ENCODE measurements at places on chromosomes 5 and 9.
A peak's percentile ranks its signal among the peaks of the same experiment; 100 is the strongest.

DNA sequence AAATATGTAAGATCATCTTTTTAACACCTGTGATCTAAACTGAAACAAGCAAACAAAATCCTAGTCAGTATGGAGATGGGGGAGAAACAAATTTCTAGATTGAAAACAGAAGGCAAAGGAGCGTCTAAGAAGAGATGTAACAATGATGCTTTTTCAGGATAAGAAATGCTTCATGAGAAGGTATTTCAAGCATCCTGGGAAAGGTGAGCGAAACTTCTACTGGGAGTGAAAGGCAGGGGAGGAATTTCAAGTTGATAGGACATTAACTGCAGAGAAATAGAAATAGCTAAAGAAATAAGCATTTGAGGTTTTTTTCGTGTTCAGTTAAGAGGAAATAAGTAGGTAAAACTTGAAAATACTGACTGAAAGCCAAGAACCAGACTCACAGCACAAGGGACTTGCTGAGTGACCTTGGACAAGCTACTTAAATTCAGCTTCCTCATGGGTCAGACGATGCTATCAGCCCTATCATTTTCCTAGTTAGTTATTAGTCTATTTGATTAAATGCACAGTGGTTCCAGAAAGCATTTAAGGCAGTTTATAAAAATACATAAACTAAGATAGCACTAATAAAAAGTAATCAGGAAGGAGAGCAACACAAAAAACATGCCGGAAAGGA lies 406.3 kb downstream of the PDE4D start:
- DNase-seq, result no peak

- no peak for DNase-seq
These were observed 28.4 kb downstream of the EHMT1 start for GRCh38 chr9:137647096-137647714.

- DNase-seq, result no peak
These were observed 88.7 kb downstream of the ADAMTS2 start for GRCh38 chr5:179256328-179257175.

DNA sequence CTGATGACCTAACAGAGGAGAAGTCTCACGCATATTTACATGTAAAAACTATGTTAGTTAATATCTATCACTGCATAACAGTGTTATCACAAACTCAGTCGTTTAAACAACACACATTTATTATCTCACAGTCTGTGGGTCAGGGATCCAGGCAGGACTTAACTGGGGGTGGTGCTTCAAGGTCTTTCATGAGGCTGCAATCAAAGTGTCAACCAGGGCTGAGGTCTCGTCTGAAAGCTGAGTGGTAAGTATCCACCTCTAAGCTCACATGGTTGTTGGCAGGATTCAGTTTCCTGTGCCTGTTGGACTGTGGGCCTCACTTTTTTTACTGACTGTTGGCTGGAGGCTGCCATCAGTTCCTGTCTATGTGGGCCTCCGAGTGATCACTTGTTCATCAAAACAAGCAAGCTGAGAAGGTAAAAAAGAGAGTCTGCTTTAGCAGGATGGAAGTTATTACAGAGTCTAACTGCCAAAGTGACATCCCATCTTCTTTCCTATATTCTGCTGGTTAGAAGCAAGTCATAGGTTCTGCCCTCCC lies 188.6 kb downstream of the CARTPT start:
- no peak for DNase-seq

DNA sequence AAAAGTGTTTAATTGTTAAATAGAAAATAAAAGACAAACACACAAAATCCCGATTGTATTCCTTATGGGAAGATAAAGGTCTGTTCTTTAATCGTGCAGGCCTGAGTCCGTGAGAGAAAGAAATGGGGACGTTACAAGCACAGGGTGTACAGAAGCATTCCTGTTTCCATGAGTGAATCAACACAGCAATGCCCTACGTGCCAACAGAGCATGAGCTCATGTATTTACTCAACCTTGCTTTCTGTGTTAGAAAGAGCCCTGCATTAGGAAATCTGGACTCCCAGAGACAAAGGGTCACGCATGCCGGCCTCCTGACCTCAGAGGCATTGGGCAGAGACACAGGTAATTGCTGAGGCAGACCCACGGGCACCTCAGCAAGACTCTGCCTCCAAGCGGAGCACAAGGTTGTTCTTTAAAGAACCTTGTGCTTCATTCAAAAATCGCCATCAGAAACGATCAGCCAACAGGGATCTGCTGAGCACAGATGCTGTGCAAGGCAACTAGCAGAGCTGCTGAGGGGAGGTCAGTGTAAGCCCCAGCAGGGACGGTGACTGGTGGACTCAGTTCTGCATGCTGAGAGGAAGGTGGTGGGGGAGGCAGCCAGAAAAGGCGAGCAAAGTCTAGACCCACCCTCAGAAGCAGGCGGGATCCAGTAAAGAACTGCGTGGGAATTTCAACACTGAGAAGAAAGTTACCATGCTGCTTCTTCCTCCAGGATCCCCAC lies 101.0 kb downstream of the TLE1 start:
- no peak for DNase-seq

DNA sequence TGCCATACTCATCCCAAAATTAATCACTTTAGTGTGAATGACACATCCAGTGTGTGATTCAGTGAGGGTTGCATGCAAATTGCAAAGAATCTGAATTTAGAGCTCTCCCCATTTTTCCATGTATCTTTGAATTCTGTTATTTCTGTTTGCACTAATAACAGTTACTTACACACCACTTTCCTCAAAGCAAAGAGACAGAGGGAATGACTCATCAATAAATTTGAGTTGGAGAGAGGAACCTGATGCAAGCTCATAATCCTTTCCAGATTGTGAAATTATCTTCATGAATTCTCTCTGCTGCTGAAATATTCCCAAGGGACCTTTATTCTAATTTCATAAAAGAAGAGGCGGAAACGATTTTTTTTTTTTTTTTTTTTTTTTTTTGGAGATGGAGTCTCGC lies 204.8 kb downstream of the CDH9 start:
- DNase-seq, result no peak

DNA sequence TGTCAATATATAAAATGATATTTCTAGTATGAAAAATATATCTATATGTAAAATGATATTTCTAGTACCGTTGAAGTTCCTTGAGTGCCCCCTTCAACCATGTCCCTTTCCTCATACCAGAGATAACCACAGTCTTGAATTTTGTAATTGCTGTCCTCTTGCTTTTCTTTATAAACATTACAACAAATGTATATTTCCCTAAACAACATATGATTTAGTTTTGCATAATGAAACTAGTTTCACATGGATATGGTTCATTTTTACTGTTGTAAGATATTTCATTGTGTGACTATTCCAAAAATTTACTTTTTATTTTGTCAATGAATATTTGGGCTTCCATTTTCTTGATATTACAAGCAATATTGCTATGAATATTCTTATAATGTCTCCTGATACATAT lies 14.0 kb downstream of the NLN start:
- DNase-seq, result no peak

DNA sequence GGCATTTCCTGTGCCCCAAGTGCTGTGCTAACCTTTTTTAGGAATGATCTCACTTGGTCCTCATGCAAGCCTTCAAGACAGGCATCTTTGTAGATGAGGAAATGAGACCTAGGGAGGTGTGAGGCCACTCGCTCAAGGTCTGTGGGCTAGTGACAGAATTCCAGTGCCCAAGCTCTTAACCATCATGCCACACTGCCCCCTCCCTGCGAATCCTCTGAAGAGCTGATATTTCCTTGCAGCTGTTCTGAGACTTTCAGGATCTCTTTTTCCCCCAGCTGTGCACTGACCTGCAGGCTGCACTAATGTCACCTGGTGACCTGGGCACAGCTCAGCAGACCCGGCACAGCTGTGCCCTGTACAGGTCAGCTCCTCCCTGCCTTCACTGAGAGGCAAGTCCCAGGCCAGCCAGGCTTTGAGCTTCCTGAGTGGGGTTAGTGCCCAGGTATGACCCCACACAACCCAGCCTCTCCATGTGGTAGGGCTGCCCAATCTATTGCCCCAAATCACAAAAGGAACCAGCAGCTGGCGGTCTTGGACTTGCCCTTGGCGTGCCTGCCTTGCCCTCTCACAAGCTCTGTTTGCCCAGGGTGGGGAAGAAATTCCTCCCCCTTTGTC lies 32.7 kb downstream of the MORN5 start:
- no peak for DNase-seq

- DNase-seq, result no peak
These were observed 802.8 kb downstream of the NR2F1-AS1 start for GRCh38 chr5:92778261-92778660.

DNA sequence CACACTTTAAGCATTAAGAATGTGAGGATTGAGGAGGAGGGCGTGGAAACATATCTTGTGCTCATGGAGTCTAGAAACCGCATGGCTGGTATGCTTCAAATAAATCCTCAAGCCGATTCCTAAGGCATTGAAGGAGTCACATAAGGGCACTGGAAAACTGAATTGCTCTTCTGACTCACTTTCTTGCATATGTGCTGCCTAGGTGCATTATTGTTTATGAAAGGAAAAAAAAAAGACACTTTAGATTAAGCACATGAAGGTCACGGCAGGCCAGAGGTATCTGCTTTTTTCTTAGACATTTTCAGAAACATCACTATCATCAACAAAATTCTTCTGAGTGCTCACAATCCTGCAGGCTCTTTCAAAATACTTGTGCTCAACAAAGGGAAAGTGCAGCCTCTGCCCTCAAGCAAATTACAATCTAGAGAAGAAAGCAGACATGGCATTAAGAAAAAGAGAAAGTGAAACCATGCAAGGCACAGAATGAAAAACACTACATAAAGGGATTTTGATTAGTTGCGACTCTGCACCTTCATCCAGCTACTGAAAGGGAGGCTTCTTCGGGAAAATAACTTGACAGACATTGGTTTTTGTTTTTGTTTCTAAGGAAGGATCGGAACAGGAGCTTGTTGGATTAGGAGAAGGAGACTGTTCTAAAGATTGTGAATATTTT lies 2117.6 kb downstream of the MAT2B start:
- DNase-seq, result no peak

- peak; percentile 77 for DNase-seq
These were observed 1.2 kb upstream of the NPR3 start for GRCh38 chr5:32709750-32710549.

- peak; percentile 67 for DNase-seq
These were observed 518 bp downstream of the LOX start for GRCh38 chr5:122077366-122078115.

GRCh38 chr9:35397216-35397698 lies 92.7 kb upstream of the RUSC2 start:
- DNase-seq, result no peak

DNA sequence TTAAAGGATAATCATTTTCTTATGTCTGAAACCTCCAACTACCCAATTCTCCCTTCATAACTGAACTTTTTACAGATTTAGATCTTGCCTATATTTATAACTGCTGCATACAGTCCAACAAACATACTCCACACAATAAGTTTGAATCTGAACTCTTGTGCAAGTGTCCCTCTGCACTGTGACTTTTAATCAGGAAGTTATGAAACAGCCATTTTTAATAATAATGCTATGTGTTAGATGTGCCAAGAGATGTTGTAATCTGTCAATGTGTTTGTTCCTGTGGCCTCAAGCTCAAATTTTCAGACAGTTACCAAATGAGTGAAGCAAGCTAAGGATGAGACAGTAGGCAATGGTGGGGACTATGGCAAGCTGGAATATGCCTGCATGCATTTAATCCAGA lies 57.6 kb upstream of the MTAP start:
- no peak for DNase-seq

DNA sequence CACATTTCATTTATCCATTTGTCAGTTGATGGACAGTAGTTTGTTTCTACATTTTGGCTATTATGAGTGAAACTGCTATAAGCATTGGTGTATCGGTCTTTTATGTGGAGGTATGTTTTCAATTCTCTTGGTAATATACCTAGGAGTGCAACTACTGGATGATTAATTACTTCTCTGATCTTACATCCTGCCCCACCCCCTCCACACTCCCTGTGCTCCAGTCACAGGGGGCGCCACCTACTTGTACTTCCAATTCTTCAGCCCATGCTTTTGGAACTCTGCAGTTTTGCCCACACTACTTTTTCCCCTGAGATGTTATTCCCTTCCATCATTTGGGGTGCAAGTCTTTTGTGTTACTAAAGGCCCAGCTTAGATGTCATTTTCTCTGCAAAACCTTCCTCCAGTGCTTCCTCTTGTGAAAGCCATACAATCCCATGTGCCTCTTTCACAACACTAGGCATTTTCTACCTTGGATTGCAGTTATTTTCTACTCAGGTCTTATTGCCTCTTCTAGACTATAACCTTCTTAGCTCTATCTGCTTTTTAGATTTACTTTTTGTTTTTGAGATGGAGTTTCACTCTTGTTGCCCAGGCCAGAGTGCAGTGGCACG lies 42.1 kb downstream of the SEC61B start:
- DNase-seq, result peak; percentile 8

DNA sequence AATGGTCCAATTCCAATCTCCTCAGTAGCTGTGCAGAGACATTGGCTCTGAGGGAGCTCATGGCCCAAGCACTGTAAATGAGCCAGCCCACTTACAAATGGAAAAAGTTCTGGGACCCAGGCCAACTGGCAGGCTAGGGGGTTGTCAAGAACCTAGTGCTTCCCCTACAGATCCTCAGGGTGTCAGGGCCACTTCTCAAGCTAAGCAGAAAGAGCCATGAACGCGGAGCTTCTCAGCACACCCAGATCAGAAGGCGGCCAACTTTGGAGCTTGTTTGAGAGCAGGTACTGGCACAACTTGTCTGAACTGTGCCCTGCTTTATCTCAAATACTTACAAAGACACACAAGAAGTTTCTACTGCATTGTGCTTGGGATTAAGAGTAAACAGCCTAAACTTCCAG lies 17.5 kb downstream of the TLE1 start:
- no peak for DNase-seq

- no peak for DNase-seq
These were observed 134.7 kb downstream of the MACIR start for GRCh38 chr5:103393101-103393754.

- DNase-seq, result no peak
These were observed 35.2 kb downstream of the YIPF5 start for GRCh38 chr5:144135113-144135762.

DNA sequence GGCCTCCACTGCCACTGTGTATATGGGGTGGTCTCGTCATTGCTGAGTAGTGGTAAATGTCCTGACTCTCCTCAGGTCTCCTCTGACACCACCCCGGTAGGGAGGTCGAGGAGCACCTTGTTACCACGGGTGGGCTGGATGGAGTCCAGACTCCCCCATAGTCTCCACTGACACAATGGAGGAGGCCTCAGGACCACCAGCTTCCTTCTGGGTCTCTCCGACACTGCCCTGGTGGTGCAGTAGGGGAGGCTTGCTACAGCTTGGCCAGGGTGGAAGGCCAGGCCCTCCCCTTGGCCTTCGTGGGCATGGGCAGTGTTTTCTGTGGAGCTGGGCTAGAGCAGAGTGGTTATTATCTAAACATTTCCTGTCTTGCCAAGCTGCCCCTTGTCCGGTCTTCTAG lies 15.4 kb upstream of the SH3PXD2B start:
- no peak for DNase-seq

DNA sequence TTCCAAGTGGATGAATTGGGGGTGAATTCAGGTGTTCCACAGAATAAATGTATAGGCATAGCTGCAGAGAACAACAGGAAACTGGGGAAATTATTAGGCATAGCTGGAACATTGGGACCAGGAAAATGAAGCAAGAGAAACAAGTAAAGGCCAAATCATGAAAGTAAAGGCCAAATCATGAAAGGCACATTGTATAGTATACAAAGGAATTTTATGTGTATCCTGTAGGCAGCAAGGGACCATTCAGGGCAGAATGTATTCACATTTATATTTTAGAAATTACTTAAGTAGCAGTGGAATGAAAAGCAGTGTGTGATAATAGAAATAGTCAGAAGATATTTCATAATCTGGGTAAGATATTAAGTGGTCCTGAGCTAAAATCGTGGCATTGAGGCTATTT lies 127.3 kb upstream of the GRHPR start:
- no peak for DNase-seq
